ENCODE measurements at places on chromosomes 7 and 10.

GRCh38 chr7:144866189-144866588 lies 30.3 kb upstream of the TPK1 start:
- no peak for DNase-seq

DNA sequence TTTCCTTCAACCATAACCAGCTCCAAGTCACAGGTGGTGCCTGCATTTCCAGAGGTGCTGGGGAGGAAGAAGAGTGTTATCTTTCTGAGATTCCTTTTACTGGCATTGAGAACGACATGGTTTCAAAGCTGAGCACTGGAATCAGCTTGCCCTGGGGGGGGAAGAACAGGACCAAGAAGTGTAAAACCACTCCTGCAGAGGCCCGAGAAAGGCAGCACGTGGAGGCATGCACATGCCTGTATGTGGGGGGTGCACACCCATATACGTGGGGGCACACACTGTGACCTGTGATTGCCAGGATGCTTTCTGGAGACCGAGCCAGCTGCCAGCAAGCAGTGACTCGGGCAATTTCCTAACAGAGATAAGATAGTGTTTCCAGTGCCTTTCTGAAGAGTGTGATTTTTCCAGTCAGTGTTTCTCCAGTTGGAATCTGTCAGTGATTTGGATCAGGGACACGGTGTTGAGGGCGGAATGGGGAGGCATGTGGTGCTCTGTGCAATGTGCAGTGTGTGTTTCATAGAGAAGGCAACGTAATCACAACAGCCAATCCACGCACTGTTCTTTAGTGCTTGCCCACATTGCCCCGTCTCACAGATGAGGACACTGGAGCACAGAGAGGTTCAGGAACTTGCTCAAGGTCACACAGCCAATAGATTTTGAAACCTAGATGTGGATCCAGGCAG lies 4.2 kb downstream of the LRRC27 start:
- DNase-seq, result no peak

DNA sequence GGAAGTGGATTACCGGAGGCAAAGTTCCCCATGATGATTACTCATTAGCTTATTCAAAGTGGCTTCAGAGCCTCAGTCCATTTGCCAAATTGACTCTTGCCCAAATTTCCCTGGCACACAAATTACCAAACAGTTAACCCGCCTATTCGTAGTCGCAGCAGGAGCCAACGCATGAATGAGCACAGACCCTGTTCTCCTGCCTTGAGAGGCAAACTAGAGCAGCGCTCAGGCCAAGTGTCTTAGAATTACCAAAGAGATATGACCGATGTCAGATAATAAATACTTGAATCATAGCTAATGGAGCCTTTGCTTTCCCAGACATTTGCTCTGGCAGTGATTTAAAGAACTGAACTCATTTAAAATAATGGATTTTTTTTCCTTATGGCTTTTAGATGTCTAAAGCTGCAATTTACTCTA lies 64.9 kb downstream of the CTTNBP2 start:
- DNase-seq, result no peak

DNA sequence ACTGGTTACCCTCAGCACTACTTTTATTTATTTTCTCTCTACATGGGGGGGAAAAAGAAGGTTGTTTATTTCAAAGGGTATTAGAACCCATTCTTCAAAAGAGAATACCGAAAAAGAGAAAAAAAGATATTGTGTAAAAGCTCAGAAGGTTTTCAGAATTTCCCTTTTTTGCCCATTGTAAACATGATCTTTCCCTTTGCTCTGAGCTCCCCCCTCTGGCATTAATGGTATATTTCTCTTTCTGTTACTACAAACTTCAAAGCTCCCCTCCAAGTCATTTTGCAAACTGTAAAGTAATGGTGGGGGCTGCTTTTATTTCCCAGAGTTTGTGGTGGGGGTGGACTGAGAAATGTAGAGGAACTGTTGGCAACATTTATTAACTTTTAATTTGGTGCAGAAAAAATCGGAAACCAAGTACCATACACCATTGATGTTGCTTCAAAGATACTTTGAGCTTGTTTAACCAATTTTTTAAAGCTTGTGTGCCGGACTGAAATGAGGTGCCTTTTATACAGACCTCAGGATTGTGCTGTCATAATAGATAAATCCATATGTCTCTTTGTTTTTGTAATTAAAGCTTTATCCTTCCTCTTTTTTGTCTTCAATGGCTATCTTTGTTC lies 181.5 kb downstream of the EXOC4 start:
- no peak for DNase-seq

DNA sequence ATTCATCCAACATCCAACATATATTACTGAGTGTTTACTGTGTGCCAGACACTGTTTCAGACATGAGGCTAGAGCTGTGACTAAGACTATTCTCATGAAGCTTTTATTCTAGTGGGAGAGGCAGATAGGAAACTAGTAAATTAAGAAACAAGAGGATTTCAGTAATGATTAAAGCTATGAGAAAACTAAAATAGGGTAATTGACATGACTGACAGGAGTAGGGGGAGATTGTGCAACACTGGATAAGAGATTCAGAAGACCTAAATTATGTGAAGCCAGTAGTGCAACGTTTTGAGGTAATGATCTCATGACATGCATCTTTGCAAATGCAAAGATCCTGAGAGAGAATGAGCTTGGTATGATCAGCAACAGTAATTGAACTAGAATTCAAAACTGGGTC lies 48.6 kb upstream of the MKLN1 start:
- DNase-seq, result no peak

- peak; percentile 78 for DNase-seq
Observed at GRCh38 chr7:901388-902154, 25.2 kb downstream of the GET4 start.

GRCh38 chr10:22433875-22434274 lies 88.6 kb downstream of the SPAG6 start:
- DNase-seq, result no peak

GRCh38 chr7:50528266-50529092 lies 36.7 kb downstream of the DDC start:
- DNase-seq, result no peak

DNA sequence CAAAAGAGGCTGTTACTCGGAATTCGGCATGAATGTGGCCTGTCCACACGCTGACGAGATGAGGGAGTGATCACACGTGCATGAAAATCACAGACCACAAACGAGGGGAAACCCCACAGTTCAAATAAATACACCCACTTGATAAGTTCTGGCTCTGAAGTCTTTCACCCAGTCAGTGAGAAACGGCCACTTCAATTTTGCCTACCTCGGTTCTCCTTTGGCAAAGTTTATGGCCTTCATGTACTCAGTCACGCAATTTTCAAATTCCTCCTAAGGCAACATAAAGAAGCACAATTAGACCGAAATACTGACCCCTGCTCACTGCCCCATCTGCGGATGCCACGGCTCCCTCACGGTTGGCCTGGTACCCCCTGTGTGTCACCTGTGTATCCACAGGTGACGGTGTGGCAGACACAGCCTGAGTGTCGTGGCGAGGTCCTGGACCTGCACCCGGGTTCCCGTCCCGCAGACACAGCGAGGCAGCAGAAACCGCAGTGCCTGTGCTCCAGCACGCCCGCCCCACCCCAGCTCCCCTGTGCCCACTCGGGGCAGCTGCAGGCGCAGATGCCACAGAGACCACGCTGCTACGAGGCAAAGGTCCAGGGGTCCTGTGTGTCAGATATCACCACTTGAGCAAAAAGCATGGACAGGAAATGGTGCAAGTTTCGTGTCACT lies 1.4 kb downstream of the CFAP46 start:
- no peak for DNase-seq

GRCh38 chr10:102778781-102779180 lies 35.0 kb downstream of the WBP1L start:
- no peak for DNase-seq

DNA sequence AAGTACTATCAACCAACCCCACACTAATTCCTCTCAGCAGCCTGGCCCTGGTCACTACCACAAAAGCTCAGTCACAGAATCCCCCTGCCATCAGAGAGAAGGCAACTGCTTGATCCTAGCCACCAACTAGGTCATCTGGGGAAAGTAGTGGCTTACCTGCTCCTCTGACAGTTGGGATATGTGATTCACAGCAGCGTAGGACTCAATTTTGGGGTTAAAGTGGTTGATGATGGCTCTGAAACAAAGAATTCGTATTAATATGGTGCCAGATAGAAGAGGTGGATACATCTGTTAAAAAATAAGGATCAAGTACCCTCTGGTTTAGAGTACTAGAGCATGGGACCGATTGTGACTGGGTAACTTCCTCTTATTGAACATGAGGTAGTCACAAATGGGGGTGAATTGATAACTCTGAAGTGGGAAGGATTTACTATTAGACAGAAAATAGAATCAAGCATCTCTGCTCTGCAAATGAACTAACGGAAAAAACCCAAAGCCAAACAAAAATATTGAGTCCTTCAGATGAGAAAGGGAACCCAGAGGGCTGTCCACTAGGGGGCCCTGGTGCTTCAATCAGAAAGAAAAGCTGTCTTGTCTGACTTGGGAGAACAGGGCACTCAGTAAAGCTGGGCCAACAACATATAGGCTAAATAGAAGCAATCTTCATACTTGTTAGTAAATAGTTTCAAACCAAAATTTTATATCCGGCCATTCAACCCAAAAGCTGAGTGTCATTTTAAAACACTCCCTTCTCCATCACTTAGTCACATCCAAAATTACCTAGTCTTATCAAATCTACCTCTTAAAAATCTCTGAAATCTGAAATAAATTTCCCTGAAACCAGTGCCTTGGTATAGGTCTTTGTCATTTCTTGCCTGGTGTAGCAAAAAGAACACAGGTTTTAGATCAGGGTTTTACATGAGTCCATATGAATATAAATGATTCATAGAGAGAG lies 45.9 kb upstream of the KCNIP2 start:
- DNase-seq, result peak; percentile 41

- no peak for DNase-seq
Observed at GRCh38 chr7:32887395-32887794, 4.2 kb downstream of the KBTBD2 start.

DNA sequence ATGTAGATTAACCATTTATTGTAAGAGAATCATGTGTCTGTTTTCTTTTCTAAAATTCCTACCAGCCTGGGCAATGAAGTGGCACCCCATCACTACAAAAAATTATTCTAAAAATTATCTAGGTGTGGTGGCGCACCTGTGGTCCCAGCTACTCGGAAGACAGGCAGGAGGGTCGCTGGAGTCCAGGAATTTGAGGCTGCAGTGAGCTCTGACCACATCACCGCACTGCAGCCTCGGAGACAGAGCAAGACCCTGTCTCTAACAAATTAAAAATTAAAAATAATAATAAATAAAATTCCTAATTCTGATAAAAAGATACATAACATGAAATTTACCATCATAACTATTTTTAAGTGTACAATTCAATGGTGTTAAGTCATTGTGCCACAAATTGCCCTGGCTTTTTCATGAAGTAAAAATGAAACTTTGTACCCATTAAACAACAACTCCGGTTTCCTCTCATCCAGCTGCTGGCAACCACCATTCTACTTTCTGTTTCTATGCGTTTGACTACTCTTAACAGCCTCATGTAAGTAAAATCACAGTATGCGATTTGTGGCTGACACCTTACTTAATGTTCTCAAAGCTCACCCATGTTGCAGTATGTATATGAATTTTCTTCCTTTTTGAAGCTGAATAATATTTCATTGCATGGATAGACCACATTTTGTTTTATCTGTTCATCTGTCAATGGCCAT lies 20.6 kb upstream of the USP6NL start:
- DNase-seq, result no peak

GRCh38 chr10:103985726-103986125 lies 18.8 kb downstream of the SLK start:
- no peak for DNase-seq

Data from DMS153 (cell line).